ENCODE measurements at places on chromosomes 3 and 15.

GRCh38 chr3:103927896-103928295 lies 1438.8 kb upstream of the ALCAM start:
- DNase-seq, result no peak

DNA sequence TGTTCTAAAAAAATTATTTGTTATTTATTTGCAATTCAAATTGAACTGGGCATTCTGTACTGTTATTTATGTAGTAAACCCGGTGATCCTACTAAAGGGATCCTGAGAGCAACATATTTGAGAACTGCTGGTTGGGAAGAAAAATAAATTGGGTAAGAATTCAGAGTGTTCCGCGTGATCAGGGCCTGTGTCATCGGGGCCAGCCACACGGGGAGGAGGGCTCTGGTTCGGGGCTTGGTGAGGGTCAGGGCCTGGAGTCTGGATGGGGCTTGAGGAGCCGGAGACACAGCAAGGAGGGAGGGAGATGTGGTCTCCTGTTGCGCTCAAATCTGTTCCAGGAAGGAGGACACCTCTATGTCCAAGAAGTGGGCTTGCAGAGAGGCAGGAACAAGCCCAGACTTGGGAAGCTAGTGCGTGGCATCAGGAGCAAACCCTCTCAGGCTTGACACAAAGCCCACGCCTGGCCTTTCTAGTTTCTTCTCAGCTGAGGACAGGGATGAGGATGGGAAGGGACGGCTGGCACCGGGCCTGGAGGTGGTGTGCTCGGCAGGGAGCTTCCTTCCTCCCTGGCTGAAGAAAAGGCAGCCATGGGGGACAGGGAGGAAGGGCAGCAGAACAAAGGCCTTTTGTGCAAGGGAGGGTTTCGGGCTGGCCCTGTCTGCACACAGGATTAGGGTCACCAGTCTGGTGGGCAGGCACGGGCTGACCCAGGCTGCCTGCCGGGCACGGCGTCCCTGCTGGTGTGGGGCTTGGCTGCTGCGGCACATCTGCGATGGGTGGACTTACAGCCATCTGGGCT lies 22.9 kb upstream of the FBLN2 start:
- DNase-seq, result no peak

GRCh38 chr3:66428733-66429132 lies 72.1 kb downstream of the LRIG1 start:
- no peak for DNase-seq

DNA sequence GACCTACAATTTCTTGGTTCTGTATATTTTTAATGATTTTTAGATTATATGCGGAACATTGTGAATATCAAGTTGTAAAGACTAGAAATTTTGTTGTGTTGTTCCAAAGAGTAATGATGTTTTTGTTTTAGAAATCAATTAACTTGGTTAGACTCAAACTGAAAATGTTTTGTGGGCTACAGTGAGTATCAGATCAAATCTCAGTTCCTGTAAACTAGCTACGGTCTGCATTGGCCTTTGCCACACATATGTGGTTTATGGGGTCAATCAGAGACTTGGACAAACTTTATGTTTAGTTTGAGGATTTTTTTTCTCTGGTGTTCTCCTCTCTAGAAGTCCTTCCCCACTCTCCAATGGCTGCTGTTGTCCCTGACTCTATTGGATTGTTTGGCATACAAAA lies 308.0 kb upstream of the THRB start:
- no peak for DNase-seq

DNA sequence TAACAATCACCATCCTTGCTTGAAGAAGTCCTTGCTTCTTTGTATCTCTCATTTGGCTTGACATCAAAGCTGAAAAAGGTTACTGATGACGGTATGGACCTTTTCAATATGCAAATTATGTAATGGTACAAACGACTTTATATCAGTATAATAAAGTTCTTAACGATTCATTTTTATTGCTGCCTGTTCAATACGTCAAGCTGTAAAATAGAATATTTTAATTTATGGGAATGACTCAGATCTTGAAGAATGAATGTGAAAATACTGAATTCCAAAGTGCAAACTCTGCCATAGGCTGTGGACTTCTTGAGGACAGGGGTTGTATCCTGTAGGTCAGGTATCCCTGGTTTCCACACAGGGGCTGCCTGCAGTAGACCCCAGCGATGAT lies 156.2 kb downstream of the PLCL2 start:
- no peak for DNase-seq
